ENCODE measurements at places on chromosomes 4 and X.

GRCh38 chr4:2296631-2297601 lies 35.0 kb upstream of the MXD4 start:
- DNase-seq: no peak

DNA sequence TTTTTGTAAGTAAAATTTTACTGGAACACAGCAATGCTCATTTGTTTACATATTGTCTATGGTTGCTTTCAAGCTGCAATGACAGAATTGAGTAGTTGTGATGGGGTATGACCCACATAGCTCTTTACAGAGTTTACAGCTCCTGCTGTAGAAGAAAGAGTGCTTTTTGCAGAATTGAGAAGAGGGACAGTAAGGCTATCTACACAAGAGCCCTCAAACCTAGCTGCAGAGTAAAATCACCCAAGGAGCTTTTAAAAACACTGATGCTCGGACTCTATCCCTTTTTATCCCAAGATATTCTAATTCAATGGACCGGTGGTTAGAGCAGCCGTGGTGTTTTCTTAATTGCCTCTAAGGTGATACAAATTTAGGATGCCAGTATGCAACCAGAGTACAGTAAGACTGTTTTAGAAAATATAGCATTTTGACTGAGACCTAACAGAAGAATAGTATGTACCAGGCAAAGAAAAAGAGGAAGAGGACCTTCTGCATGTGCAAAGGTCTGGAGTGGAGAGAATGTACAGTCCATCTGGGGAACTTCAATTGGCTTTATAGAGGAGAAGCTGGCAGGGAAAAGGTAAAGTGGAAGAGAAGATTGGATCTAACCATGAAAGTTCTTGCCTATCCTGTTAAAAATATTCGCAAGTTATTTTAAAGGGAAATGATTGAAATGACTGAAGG lies 663.6 kb upstream of the CPEB2 start:
- no peak for DNase-seq

- DNase-seq: no peak
These were observed 105.1 kb upstream of the CAMK2D start for GRCh38 chr4:113866611-113867010.

DNA sequence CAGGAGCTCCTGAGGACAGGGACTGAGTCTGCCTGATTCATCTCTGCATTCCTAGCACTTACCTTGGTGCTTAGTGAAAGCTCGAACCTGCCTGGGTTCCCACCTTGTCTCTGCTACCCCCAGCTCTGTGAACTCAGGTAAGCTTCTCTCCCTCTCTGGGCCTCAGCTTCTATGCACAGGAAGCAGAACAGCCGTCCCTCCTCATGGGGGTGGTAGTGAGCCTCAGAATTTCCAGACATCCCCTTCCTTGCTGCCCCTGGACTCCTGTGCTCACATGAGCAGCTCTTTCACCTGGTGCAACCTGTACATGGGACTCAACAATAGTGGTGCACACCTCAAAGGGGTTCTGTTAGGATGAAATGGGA lies 50.8 kb downstream of the HTRA3 start:
- no peak for DNase-seq

- no peak for DNase-seq
These were observed 89.7 kb upstream of the NDP start for GRCh38 chrX:44062840-44063239.

- DNase-seq: no peak
These were observed 87.8 kb downstream of the PPA2 start for GRCh38 chr4:105386012-105386411.

All from epithelial cell of proximal tubule (primary cell).